GDM1 (cell line): ENCODE measurements at places on chromosomes 11 and 22.

- DNase-seq: no peak
Observed at GRCh38 chr11:2310786-2311352, 9.1 kb downstream of the TSPAN32 start.

GRCh38 chr11:133524488-133524887 lies 7.8 kb downstream of the OPCML start:
- DNase-seq: no peak

DNA sequence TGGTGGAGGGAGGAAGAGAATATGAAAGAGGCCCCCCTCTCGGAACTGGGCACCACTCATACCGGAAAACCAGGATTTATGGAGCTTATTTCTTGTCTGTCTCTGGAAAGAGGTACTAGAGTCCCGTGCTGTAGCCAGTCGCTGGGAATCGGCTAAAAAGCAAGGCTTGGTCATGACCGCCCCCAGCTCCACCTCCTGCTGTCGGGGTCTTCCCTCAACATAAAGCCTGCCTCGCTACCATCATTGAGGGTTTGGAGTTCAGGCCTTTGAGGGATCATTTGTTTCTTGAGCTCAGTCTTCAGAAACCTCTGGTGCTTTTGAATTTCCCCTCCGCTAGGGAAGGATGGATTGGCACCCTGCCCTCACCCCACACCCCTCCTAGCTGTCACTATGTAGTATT lies 97.1 kb downstream of the TSPAN18 start:
- no peak for DNase-seq

GRCh38 chr11:96218006-96218405 lies 125.0 kb downstream of the MAML2 start:
- DNase-seq: no peak

DNA sequence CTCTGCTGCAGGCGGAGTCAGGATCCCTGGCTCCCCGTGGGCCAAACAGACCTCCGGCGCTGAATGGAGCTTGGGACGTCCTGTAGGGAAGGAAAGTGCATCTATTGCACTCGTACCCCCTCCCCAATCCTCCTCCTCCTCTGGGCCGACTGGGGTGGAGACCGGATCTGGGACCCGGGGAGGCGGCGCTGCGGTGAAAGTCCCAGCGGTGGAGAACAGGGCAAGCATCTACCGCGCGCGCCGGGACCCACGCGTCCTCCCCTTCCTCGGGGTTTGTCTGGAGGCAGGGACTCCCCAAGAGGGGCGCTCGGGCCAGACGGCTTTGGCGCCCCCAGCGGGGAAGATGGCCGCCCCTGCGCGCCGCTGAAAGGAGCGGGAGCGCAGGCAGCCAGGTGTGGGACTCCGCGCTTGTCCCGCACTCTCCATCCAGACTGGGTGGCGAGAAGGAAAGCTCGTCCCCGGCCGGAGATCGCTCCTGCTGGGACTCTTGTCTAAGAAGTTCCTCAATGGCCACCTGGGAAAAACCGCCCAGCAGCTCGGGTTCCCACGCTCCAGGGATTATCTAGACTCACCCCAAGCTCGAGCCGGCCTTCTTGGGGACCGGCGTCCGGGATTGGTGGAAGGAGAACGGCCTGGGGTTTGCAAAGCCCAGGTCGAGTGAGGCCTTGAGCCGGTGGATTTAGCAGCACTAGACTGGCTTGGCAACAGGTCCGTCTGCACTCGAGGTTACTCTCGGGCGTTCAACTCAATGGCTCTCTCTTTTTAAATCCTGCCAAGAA lies 718 bp downstream of the FADS2 start:
- DNase-seq: peak; percentile 21

DNA sequence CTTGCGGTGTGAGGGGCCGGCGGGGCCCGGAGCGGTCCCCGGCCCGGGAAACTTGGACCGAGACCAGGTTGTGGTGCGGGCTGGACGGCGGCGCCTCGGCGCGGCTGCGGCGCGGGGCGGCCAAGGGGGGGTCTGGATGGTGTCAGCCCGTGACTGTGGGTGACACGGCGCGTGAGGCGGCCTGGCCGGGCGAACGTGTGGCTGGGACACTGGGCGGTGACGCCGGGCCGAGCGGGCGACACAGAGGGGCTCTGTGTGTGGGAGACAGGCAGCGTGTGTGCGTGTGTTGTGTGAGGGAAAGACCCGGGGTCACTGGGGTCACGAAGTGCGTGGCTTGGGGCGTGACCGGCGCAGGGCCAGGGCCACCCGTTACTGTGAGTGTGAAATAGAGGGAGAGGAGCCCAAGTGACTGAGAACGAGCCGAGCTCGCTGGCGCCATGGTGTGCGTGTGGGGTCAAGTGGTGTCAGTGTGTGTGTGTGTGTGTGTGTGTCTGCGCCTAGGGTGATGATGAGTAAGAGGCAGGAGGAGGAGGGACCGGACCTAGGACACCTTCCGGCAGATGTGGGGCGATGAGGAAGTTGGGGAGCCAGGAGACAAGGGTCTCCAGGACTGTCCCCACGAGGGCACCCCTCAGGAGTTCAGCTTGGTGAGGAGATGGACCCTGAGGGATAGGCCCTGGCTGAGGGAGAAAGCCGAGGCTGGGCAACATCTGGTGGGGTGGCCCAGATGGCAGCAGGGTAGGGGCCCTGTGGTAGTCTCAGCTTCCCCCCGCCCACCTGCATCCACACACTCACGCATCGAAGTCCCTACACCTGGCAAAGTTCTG lies 817 bp downstream of the RELT start:
- peak; percentile 66 for DNase-seq
